Activated T-helper 9 cell treated with anti-CD3 and anti-CD28 coated beads, Interleukin-2, amount 50 U/mL, for 16 hours (primary cell): ENCODE measurements at places on chromosomes 2 and 18.

- no peak for DNase-seq
Measured at GRCh38 chr2:64627860-64628841, 25.6 kb downstream of the SERTAD2 start.

- no peak for DNase-seq
Measured at GRCh38 chr2:108377815-108378630, at the start of gene SULT1C4. Gene SULT1C4 (plus strand): TSS chr2:108377954. CDS start chr2:108378338, 384 bp downstream.

DNA sequence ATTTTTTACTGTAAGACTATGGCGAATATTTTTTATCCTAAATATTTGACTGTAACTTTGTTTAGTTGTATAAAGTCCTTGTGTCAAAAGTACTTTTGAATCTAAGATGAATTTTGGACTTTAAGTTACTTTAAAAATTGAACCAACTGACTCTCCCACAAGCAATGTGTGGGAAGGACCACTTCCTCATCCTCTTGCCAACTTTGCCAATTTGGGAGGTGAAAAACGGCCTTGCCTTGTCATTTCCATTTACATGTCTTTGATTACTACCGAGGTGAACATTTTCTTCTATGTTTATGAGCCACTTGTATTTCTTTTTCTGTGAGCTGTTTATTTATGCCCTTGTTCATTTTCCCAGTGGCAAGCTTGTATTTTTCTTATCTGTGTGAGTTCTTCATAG lies 12.8 kb upstream of the MSGN1 start:
- DNase-seq = no peak

DNA sequence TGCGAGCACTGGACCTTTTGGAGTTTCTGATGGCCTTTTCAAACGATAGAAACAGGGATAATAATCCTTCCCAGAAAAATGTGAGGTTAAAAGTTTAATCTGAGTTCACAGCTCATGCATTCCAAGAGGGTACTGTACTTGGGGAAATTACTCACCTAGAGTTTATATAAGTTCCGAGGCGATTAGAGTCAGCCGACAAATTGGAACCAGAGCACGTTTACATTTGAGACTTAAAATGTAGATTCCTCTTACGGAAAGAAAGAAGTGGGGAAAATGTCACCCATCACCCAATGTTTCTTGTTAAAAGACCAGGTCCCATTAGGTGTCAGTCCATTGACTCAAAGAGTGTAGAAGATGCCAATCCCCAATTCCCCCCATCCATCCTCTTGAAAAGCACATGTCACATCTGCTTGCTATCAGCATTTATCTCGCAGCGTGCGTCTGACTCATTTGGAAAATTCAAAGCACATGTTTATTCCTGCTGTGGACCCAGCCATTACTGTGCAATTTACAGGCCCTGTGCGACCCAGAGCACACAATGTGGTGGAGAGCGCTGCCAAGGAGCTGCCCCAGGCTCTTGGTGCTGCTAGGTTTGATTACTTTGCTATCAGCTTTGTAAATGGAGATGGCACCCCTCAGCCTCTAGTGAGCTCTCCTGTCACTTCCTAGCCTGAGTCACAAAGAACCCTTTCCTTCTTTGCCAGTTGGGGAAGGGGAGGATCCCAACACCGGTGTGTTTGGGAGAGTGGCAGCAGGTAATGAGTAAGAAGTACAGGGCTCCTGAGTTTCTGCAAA lies 104.8 kb downstream of the COLEC12 start:
- DNase-seq = no peak

DNA sequence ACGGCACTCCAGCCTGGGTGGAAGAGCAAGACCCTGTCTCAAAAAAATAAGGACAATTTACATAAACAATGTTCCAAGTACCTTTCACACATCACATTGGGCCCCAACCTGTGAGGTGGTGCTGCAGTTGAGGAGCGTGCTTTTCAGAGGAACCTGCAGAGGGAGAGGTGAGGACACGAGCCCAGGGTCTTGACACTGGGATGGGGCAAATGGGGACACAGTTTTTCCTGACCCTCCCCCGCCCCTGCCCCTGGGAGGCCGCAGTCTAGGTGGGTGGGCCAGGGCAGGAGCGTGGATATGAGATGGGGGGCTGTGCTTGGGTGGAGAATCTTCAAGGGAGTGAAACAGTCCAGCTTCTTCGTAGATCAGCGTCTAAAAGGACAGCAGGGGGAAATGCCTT lies 112.9 kb downstream of the SEPTIN10 start:
- no peak for DNase-seq

DNA sequence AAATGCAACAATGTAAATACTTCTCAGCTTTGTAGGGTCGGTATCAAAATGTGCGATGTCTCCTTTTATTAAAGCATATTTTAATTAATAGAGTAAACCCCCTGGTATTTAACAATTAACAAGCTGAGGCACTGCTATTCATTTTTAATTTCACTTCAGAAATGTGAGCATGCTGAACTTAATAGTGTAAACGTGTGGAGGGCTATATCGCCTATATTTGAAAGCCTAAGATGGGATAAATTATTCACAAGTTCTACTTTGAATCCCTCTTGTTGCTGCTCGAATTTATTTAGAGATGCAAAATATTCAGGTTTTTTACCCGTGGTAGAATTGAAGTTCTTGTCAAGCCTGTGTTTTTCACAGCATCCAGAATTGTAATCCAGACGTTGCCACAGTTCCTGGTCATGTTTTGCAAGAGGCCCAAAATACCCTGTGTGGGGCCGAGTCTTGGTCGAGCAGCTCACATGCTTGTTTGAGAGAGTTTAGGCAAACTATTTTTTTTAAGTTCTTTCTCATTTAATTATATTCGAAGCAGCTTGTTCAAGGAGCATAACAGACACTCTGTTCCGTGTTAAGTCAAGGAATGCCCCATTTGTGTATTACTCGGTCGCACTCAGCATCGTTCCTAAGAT lies 2.5 kb downstream of the SALL3 start:
- DNase-seq = no peak

GRCh38 chr2:4900861-4901770 lies 791.1 kb upstream of the SOX11 start:
- no peak for DNase-seq

GRCh38 chr2:54634021-54634420 lies 89.4 kb upstream of the EML6 start:
- DNase-seq = no peak

GRCh38 chr2:180359522-180360282 lies 352.6 kb upstream of the CWC22 start:
- no peak for DNase-seq

- DNase-seq = no peak
Measured at GRCh38 chr2:42261518-42262195, 92.5 kb downstream of the EML4 start.

GRCh38 chr2:137405496-137405895 lies 558.8 kb upstream of the HNMT start:
- no peak for DNase-seq

DNA sequence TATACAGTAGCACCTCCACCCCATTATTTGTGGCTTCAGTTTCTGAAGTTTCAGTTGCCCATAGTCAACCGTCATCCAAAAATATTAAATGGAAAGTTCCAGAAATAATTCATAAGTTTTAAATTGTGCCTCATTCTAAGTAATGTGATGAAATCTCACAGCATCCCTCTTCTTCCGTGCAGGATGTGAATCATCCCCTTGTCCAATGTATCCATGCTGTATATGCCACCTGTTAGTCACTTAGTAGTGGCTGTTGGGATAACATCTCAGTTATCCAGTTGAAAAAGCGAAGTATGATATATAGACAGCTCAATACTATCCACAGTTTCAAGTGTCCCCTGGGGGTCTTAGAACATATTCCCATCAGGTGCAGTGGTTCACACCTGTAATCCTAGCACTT lies 119.1 kb upstream of the OTX1 start:
- DNase-seq = no peak

GRCh38 chr2:116223912-116224311 lies 1590.6 kb upstream of the DDX18 start:
- DNase-seq = no peak

DNA sequence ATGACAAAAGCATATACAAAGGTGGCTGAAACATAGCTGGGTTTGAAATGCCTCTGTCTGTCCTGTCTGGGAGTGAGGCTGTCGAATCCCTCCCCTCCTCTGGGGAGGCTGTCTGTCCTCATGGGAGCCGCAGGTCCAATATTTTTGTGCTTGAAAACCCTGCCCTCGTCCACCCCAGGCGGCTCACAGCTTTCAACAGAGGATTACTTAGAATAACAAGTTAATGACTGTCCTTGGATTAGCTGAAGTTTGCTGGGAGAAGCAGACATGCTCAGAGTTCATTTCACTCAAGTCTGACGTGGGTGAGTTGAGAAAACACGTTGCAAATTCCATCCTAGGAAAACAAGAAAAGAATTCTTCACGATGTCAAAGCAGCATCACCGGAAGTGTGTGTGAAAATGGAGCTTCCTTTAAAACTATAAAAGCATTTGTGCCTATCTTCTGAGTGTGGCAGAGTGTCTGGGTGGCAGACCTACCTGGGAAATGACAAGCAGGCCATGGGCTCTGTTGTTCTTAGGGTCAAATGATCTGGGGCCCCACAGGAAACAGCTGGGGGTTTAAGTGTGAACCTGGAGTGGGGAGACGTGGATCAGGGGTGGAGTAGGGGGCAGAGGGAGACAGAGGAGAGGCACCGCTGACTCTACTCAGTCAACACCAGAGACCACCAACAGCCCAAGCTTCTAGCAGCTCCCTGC lies 77.1 kb downstream of the DDX1 start:
- no peak for DNase-seq

- DNase-seq = no peak
Measured at GRCh38 chr18:62634979-62635630, 80.2 kb upstream of the PHLPP1 start.

DNA sequence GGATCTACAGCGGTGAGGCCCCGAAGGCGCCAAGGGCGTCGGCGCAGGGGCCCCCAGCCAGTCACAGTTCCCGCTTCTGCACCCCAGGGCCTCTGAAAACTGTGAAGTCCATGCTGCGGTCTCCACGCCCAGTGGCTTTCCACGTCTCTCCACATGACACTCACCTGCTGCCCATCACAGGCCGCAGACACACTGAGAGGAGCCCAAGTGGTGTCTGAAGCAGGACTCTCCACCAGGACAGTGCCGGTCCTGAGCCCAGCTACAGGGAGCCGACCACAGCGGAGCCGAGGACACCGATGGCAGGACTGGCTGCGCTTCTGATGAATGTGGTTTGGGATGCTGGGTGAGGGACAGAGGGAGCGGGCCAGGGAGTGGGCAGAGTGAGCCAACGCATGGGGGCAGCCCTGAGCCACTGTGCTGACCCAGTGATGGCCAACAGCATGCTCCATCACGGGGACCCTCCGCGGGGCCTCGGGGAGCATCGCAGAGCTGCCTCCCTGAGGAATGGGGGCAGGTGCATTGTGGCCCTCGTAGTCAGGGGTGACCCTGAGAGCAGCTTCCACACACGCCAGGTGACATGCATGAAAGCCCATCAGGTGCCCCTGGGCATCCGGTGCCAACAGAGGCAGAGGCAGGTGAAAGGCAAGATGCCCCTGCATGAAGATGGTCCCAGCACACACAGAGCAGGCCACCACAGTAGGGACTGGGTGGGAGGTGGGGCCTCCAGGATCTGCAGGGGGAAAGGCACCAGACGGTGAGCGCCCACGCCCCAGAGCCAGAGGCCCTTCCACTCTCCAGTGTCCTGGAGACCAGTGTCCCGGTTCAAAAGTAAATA lies 116.6 kb downstream of the HDAC4 start:
- no peak for DNase-seq

GRCh38 chr2:20781656-20782265 lies 41.1 kb downstream of the LDAH start:
- DNase-seq = no peak

DNA sequence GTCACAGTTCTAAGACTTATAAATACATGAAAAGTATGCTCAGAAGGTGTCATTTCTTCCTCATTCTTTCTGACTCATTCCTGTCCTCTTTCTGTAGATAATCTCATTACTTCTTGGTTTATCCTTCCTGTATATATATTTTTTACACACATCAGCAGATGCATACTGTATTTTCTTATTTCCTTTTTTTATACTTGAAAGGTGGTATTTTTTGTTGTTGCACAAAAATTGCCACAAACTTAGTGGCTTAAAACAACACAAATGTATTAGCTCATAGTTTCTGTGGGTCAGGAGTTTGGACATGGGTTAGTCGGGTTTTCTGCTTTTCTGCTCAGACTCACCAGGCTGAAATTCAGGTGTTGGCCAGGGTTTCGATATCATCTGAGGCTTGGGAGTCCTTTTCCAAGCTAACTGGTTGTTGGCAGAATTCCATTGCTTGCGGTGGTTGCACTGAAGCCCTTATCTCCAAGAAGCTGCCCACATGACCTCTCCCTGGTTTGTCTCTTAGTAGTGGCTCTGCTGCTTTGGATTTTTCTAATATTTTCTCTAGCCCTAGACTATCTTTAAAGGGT lies 162.6 kb downstream of the FMNL2 start:
- no peak for DNase-seq

DNA sequence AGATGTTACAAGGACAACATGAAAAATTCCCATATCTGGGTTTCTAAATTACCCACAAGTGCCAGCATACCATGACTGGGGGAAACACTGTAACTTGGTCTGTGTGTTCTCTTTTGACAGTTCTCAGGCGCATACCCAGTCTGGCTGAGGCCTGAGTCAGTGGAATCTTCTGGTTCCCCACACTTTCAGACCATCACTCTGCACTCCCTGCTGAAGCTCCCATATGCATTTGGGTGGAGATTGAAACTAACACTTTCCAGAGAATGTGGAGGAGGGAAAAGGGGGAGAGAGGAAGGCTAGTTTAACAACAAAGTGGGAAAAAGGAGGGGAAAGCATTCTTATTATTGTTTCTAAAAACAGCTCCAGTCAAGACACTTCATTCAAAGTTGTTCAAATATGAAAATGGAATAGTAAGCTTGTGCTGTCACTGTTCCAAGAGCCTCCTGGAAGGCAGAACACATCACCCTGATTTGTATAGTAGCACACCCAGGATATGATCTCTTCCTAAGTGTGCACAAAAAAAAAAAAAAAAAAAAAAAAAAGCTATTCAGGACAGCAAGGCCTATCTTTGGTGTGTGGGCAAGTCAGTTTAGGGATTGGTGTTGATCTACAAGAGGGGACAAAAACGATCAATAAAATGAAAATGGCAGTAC lies 48.1 kb upstream of the CTIF start:
- no peak for DNase-seq

- no peak for DNase-seq
Measured at GRCh38 chr2:121809607-121810006, 54.2 kb downstream of the TSN start.

- DNase-seq = no peak
Measured at GRCh38 chr2:194564422-194564821, 1092.6 kb upstream of the SLC39A10 start.

- DNase-seq = no peak
Measured at GRCh38 chr2:25305775-25306174, 36.0 kb downstream of the DNMT3A start.

DNA sequence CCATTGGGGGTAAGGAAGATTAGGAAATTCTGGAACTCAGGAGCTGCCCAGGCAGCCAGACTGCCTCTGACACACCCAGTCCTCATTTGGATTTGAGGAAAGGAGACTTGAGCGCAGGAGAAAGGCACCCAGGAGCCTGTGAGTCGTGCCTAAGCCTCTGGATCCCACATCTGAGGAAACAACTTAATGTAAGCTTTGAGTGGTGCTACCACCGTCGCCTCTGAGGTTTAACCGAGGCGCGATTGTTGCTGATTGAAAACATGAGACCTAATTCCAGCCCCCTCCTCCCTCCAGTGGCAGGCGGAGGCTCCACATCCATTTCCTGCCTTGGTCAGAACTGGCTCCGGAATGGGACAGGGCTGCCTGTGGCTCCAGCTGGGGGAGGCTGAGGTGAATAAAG lies 176.7 kb upstream of the PKDCC start:
- no peak for DNase-seq

GRCh38 chr2:188202777-188203176 lies 88.9 kb upstream of the GULP1 start:
- no peak for DNase-seq

GRCh38 chr18:54254265-54254758 lies 15.0 kb upstream of the POLI start:
- no peak for DNase-seq
